ENCODE measurements at places on chromosomes 3 and 15.

GRCh38 chr3:113758389-113759024, 11.7 kb downstream of the ATP6V1A start:
- DNase-seq = peak; percentile 85

- DNase-seq = no peak
These were observed 473 bp downstream of the LSM3 start for GRCh38 chr3:14179114-14179465.

DNA sequence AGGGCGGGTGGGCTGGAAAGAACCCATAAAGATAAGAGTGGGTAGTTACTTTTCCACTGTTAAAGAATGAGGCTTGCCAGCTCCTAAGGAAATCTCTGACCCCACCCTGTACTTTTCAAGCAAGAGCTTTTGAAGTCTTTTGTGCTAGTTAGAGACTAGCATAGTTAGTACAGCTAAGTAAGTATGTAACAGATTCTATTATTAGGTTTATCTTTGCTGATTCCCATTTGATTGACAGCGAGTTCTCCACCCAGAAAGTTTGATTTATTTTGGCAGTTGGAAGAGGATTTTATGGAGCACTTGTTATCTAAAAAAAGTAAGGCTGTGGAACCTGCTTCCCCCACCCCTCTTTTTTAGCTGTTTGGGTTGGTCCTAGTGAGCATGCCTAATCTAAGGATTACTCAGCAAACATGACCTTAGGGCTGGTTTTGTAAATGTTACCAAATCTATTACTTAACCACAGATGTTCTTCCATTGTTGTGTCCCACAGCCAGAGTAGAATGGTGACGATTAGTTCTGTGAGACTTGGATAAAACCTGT, 57.6 kb downstream of the FNDC3B start:
- DNase-seq = peak; percentile 48

DNA sequence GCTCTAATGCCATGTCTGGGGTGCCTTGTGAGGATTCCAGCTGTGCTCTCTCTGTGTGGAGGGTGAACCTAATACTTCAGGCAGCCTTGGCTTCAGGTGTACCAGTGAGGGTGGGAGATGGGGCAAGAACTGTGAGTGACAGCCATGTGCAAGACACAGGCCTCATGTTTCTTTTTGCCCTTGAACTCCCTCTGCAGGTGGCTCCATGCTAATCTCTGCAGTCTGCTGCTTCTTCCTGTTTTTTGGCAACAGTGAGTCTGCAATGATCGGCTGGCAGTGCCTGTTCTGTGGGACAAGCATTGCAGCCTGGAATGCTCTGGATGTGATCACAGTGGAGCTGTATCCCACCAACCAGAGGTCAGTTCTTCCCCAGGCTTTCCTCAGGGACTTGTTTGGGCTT, 189.3 kb downstream of the SV2B start:
- DNase-seq = no peak

- DNase-seq = no peak
These were observed 6.3 kb downstream of the CHAC1 start for GRCh38 chr15:40959331-40960141.

GRCh38 chr15:39581793-39582285, 960 bp downstream of the THBS1 start:
- peak; percentile 61 for DNase-seq

- DNase-seq = no peak
These were observed 925.7 kb downstream of the EPHA3 start for GRCh38 chr3:90032980-90033641.
